ENCODE measurements at places on chromosomes 1 and 21.

GRCh38 chr1:45246760-45247159, 40.4 kb upstream of the ZSWIM5 start:
- no peak for DNase-seq

DNA sequence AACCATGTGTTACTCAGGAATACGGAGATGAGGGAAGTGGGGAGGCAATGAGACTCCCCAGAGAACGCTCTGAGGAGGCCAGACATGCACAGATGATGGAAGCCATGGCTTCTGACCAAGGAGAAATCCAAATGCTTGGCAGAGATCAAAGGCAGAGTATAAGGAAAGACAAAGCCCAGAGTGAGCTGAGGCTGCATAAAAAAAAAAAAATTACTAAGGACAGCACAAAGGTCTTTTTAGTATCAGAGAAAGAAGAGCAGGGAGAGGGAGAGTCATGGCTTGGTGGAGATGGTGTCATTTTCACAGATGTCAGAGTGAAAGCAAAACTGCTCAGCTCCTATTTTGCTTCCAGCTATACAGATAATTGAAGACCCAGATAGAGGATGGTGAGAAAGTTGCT, 8.1 kb upstream of the NCF2 start:
- peak; percentile 38 for DNase-seq

GRCh38 chr21:42387164-42387563, 8.7 kb downstream of the TMPRSS3 start:
- DNase-seq, result no peak

GRCh38 chr21:39056636-39057035, 126.6 kb downstream of the PSMG1 start:
- no peak for DNase-seq

GRCh38 chr21:40291560-40291959, 424.3 kb downstream of the PCP4 start:
- DNase-seq, result no peak

DNA sequence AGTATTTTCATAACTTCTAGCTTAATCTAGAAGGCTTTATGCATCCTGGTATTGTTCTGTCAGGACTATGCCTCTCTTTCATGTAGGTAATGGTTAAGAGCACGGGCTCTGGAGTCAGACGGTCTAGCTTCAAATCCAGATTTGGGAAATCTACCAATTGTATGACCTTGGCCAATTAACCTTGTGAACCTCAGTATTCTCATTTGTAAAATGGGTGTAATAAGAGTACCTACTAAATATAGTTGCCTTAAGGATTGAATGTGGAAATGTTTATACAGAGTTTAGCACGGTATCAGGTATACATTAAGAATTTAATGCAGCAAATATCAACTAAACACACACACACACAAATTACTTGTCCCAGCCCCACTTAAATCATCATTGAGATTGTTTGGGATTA, 97.3 kb upstream of the RAB3GAP2 start:
- DNase-seq, result no peak

DNA sequence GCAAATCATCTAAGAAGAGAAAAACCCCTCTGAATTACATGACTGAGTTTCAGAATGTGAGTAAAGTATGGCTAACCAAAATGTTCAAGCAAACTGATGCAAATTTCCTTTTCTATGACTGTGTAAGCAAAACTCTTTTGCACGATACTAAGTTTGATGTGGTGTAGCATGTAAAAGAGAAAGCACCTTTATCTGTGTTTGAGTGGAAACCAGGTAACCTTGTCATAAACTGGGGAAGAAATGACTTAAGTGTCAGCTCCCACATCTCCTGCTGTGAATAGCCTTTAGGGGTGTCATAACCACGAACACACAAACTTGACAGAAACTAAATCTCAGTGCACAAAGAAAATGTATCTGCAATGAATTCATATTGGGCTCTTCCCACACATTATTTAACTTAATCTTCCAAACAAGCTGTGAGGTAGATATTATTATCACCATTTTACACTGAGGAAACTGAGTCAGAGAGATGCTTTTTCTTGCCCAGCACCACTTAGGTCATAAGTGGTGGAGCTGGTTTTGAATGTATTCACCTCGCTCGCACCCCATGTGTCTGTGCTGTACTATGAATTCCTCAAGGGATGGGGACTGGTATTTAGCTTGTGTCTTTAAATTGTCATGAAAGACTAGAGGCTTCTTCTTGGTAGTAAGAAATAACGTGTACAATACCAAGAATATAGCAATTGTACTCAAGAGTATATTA, 32.9 kb upstream of the IL12RB2 start:
- DNase-seq, result no peak
